ENCODE measurements at places on chromosomes 2 and 18. TPM values are rescaled to one million over a fixed set of nuclear protein-coding genes. Genes with fewer than 3 reads are reported as not detected.

Gene APLF
- total RNA-seq, result 4.5 TPM

Gene RIT2
- not detected for total RNA-seq

Gene PDCD1
- not detected for total RNA-seq

Gene NT5C1B
- not detected for total RNA-seq

Gene ZSCAN30
- total RNA-seq, result 16.9 TPM

Gene ZBTB7C
- total RNA-seq, result not detected

Gene SGO2
- total RNA-seq, result 25.0 TPM

Gene SULT1C2
- 2.1 TPM for total RNA-seq

Gene METTL21A
- total RNA-seq, result 11.7 TPM

Gene CPO
- total RNA-seq, result not detected

Gene AKAIN1
- not detected for total RNA-seq

Gene ZNF804A
- total RNA-seq, result not detected

Gene CPS1
- 27.5 TPM for total RNA-seq

Data from PC-9 (cell line).